ENCODE measurements at places on chromosomes 13 and 19. TPM values are rescaled to one million over a fixed set of nuclear protein-coding genes. Genes with fewer than 3 reads are reported as not detected.

DNA sequence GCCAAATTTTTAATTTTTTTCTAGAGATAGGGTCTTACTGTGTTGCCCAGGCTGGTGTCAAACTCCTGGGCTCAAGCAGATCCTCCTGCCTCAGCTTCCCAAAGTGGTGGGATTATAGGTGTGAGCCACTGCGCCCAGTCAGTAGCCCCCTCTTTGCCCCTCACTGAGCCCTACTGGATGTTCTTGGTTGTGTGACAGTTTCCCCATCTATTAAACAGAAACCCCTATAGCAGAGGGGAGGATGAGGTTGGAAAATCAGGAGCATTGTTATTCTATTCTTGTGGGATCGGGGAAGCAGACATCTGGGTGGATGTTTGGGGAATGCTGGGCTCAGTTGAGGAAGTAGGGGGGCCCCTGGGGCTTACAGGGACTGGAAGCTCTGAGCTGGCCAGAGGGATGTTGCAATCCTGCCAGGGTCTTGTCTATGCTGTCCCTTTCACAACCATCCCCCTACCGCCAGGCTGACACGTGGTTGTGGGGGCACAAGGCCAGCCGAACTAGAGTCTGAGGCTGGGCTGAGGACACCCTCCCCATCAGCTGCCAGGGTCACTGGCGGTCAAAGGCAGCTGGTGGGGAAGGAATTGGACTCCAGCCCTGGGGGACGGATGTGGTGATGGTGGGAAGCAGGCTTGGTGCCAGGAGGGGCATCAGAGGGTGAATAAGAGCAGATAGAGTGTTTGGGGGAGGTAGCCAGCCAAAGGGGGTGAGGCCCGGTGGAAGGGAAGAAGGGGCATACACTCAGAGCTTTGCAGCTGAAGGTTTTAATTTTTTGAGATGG lies 10.9 kb downstream of the APOC1 start:
- no peak for DNase-seq

GRCh38 chr13:74073274-74073673 lies 60.9 kb downstream of the KLF12 start:
- DNase-seq: no peak

The ERICH4 gene
- total RNA-seq: not detected

DNA sequence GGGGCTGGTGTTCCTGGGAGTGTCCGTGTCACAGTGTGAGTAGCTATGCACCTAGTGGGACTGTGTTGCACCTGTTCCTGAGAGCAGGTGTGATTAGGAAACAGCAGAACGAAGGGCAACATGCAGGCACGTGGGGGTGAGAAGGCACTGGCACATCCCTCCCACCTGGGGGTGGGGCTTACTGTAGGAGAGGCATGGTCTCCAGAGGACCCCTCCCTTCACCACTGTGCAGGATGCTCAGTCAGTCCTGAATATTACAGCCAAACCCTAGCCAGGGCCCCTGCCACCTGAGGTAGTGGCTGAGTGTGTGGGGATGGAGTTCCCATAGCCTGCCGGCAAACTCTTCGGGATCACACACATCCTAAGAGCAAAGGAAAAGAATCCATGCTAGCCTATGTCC lies 99.2 kb downstream of the ZDHHC20 start:
- no peak for DNase-seq

The ACER1 gene
- not detected for total RNA-seq

DNA sequence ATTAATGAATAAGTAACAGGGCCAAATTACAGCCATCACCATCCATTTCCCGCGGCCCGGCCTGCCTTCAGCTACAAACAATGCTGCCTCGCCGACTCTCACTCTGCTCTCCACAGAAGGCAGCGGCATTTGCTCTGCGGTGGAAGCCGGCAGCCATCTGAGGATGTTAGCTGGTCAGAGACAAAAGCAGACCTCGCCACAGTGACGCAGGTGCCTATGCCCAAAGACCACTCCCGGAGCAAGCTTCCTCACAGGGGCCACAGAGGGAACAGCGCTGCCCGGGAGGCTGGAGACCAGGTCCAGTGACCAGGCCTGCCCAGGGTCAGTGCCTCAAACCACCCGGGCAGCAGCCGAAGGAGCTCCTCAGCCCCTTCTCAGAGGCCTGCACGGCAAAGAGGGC lies 16.4 kb downstream of the PEPD start:
- no peak for DNase-seq

The FUT6 gene
- total RNA-seq: 36.8 TPM

GRCh38 chr13:90950160-90950559 lies 397.3 kb upstream of the MIR17HG start:
- DNase-seq: no peak

All from vagina (tissue), 2 donors.